ENCODE measurements at places on chromosomes 5 and 9.

DNA sequence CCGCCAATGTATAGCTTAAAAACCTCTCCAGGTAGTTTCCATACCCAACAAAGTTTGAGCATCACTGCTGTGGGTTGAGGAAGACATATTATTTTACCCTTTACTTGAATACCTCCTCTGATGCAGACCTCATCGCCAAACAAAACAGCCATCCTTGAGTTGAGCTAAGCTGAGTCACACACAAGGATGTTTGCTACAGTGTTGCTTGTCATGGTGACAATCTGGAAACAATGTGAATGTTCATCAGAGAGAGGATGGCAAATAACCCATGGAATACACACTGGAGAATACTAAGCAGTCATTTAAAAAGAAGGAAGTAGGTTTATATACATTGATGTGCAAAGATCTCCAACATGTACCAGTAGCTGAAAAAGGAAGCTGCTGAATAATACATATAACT lies 41.1 kb upstream of the TCF7 start:
- no peak for DNase-seq

DNA sequence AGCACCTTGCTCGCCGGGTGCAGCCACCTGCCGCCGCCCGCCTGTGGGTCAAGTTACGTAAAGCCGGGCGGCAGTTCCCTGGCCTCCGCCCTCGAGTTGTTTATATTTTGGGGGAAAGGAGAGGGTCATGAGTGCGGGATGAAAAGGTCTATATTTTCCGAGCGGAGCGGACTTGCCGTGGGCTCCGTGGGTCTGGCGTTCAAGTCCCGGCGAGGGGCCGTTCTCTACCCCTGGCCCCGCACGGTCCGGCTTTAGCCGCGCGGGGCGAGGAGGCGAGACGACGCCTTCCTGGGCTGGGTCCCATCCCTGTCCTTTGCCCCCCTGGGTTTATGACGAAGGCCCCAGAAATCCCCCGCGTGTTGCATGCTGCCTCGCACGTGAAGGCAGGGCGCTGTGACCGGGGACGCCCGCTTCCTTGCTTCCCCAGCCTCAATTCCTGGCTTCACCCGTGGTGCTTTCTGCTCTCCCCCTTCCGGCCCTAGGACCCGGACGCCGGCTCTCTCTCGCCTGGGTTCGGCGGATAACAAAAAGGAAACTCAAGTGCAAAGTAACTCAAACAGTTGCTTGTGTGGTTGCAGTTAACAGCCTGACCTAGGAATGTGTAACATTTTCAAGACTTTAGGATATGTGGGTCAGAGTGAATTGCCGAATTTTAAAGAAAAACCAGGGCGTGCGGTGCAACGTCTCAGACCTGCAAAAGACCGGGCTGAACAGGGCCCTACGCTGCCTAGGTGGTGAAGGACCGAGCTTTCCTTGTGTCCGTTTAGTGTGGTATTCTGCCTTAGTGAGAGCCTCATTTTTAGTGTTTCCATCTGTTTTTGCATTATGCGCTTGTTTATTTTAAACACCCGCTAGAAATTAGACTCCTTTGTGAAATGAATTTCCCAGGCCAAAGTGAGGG lies 810 bp downstream of the VPS13A start:
- peak; percentile 78 for DNase-seq

- DNase-seq: no peak
Measured at GRCh38 chr9:79975621-79976256, 404.0 kb downstream of the TLE4 start.

DNA sequence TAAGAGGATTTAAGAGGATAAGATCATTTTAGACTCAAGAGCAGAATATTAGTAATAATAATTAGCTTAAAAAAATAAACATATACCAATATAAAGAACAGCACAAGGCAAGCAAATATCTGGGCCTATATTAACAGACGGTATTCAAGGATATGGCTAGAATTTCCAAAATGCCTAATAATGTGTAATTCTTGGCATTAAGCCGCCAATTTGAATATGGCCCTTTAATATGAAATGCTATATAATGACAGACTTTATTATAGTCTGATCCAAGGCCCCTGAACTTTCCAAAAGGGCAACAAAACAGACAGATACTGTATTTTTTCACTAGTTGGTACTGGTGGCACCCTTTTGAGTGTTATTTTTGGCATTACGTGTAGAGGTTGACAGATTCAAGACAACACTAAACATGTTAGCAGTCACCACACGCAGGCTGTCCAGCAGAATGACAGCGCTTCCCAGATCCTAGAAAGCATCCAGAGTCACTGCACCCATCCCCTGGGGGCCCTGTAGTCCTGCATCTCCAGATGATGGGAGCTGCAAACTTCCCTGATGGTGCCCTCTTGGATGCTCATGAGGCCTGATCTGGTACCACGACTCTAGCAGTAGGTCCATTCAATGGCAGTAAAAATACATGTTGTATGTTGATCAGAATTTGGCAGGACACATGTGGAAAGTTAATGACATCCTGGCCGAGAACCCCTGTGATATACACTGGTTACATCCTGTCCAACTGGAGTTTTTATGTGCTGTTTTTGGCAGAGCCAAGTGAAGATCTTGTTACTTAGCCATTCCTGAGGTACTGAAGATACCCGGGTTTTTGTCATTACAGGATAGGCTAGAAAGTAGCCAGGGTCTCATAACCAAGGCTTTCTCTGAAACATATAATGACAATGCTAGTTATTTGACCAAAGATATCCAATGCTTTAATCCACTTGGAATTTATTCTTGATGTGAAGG lies 1.7 kb upstream of the ABL1 start:
- no peak for DNase-seq

GRCh38 chr5:167233507-167234220 lies 1057.8 kb upstream of the WWC1 start:
- DNase-seq: no peak

GRCh38 chr5:38414348-38414747 lies 142.1 kb downstream of the LIFR start:
- DNase-seq: no peak

Data from right cardiac atrium (tissue), 5 donors.